RWPE2 (cell line): ENCODE measurements at places on chromosomes 1 and 21.

GRCh38 chr1:111320066-111320879 lies 29.6 kb downstream of the CHIA start:
- no peak for DNase-seq

- DNase-seq, result no peak
Observed at GRCh38 chr1:244087611-244088010, 36.5 kb downstream of the ZBTB18 start.

DNA sequence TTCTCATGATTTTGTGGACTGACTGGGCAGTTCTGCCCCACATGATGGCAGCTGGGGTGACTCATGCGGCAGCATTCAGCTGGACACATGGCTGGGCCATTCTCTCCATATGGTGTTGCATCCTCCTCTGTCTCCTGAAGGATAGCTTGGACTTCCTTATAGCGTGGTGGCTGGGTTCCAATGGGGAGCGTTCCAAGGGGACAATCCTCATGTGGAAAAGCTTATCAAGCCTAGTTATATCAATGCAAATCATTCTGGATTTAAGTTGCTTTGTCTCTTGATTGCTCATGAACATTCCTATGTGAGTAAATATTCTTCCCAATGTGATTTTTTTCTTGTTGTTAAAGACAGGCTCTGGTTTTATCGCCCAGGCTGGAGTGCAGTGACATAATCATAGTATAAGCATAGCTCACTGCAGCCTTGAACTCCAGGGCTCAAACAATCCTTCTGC lies 13.2 kb upstream of the SLC2A1 start:
- no peak for DNase-seq

GRCh38 chr1:44678626-44679025 lies 4.1 kb downstream of the ARMH1 start:
- no peak for DNase-seq

DNA sequence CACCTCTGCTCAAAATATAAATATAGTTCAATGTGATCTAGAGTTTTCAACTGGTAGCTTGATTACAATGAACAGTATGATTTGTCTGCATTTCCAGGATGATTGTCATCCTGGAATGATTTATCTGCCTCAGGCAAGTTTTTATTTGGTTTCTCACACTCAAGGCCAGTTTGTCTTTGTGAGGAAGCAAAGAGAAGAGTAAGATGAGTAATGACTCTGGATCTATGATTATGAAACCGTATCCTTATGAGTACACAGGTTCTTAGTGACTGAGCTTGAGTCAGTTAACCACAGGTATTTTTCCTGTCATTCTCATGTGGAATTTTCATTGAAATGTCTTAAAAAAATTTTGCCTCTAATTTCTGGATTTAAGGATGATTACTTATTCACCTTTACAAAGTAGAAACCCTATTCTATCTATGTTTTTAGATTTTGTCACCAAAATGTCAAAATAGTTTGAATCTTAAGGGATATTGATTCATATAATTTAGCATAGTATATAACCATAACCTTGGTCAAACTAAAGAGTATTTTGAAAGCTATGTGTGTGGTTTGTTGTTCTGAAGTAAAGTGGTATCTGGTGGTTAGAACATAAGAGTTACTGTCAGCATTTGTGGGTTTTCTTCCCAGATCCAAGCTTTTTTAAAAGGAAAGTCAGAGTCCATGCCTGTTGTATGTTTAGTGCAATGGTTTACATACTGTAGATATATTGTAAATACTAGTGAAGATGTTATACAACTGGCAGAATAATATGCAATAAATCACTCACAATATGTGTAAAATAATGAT lies 145.0 kb downstream of the RASAL2 start:
- no peak for DNase-seq

DNA sequence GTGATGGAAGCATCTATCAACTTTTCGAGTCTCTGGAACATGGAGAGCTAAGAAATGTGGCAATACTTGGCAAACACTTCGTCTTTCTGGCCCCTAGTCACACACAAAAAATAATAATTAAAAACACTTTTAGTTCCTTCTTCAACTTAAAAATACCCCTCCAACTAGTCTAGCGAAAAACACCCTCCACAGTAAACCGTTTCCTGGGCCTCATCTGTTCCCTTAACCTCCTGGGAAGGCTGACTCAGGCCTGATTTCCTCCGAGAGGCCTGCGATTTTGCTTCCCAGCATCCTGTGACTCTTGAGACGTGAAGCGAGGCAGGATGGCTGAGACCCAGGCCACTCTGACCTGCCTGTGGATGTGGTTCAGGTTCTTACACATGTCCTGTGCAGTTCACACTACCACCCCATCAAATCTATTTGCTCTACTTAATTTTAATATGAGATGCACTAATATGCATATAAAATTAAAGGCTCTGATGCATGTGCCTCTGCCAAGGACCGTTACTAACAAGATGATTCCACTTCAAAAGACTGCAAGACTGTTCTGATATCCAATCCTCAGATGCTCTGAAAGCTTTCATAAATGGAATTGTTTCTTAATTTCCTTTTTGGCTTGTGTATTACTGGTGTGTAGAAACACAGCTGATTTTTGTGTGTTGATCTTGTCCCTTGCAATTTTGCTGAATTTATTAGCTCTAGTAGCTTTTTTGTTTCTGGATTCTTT lies 3.5 kb downstream of the NAV1 start:
- no peak for DNase-seq

DNA sequence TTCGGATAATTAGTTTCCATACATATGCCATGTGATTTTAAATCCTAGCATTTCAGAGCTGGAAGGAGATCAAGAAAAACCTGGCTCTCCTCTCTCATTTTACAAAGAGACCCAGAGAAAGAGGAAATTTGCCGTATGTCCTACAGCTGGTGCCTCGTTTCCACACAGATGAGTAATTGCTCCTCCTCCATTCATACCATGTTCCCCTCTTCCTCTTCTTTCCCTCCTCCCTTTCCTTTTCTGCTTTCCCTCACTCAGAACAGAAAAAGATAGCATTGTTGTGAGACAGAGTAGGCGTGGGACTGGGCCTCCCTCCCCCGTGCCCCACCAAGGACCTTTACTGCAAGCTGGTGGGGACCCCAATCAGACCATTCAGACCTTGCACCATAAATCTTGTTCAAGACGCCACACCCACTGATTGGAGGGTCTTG lies 13.7 kb upstream of the SLC44A3 start:
- no peak for DNase-seq

- peak; percentile 73 for DNase-seq
Observed at GRCh38 chr1:225919906-225920305, 4.1 kb downstream of the PYCR2 start.

DNA sequence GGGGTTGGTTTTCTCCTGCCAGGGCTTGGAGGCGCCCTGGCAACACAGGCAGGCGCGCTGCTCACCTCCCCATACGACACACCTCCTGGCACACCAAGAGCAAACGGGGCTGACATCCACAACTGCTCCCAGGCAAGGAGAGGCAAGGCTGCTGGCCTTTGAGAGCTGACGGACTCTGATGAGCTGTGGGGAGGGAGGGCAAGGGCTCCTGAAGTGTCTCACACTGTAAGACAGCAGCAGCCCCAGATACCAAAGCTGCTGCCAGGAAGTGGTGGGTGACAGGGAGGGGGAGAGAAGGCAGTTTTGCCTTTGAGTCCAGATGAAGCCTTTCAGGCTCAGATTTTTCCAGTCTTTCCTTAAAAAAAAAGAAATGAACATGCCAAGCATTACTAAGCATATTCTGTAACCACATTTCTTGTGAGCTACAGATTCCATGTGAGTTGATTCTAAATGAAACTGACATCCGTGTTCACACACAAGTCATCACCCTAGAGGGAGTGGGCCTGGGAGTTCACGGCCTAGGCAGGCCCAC lies 24.3 kb downstream of the PGBD5 start:
- no peak for DNase-seq

GRCh38 chr1:13435458-13435857 lies 25.2 kb downstream of the PRAMEF20 start:
- no peak for DNase-seq

GRCh38 chr21:44456214-44456914 lies 1.1 kb downstream of the LRRC3 start:
- DNase-seq, result peak; percentile 53

DNA sequence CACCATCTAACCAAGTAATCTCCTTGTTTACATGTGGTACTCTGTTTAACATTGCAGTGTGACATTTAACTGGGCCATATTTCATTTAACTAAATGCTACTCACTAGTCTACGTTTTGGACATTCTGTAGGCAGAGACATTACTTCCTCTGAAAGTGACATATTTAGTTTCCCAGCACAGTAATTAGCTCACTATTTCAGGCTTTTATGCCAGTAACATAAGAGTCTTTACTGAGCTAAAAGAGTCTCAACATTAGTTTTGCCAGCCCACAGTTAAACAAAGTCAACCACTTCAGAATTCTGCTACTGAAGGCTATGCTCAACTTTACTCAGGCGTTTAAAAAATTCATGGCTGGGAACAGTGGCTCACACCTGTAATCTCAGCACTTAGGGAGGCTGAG lies 2.6 kb upstream of the TNFRSF9 start:
- DNase-seq, result no peak

DNA sequence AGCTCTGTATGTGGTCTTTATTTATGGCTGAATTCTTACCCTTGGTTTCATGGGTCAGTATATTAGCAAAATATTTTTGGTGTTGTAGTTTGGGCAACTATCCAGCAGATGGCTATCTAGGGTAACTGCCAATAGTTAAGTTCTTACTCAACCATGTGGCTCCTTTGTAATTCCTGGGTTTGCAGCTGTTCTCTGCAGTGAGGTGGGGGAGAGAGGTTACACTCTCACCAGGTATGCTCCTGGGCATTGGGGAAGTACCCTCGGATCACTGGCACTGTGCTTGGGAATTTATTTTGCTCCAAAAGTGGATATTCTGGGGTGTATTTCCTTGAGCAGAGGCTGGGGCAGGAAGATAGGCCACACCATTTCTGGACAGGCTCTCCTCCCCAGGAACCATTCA lies 436.7 kb upstream of the TMPRSS15 start:
- DNase-seq, result no peak

DNA sequence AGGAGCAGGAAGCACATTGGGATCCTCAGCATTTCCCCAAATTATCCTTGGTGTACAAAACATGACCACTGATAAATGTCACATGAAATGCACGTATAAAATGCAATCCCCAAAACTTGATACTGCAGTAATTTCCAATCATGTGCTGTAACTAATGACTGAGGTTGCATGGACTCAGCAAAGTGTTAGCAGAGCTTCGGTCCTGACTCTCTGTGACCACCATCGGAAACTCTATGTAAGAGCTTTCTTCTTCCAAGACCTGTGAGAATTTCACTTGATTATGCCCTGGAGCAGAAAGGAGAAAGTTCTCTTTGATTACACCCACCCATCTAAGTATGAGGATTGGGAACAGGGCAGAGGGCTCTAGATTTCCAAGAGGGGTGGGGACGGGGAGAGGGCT lies 908 bp downstream of the CD53 start:
- no peak for DNase-seq

GRCh38 chr1:9823943-9824701 lies at the start of gene CLSTN1:
CLSTN1 (minus strand) TSS chr1:9823965; CDS start chr1:9823733, 232 bp downstream.
- peak; percentile 91 for DNase-seq

DNA sequence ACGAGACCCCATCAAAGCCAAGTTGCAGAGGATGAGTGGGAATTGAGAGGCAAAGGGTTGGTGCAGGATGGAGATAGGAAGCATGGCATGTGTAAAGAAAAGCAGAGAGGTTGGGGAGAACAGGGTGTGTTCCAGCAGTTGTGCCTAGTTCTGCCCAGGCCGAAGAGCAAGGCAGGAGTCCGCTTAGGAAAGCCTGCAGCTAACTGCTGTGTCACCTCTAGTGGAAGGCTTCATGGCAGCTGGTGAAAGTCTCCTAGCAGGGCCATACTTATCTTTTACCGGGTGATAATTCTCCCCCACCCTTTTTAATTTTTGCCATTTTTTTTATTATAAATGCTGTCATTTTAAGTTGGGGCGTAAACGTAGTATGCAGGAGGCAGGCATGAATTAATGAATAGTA lies 93.6 kb downstream of the NFIA start:
- no peak for DNase-seq

DNA sequence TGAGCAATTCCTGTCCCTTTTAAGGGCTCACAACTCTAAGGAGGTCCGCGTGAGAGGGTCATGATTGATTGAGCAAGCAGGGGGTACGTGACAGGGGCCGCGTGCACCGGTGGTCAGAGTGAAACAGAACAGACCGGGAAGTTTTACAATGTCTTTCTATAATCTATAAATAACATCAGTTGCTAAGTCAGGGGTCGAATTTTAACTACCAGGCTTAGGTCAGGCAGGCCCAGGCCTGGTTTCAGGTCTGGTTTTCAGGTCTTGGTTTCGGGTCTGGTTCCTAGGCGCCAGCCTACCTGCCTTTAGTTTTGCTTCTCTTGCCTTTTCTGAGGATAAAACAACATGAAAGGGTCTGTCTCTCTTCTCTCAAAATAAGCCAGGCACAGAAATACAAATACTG lies 476.0 kb upstream of the CAMK1G start:
- DNase-seq, result no peak

- no peak for DNase-seq
Observed at GRCh38 chr21:45923146-45923545, 58.4 kb upstream of the COL6A1 start.

DNA sequence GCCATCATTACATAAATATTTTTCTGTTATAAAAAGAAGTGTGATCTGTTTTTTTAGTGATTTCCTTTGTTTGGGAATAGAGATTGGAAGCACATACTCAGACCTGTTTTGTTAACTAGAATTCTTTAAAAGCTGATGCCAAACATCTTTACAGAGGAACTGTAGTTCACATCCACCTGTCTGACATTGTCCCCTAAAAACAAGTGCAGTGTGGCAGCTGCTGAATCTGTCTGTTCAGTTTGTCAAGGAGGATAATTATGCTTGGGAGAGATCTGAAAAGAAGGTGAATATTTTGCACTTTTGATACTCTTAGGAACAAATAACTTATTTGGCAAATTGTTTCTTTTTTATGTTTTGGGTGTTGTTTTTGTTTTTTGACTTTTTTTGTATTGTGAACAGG lies 13.6 kb downstream of the AGMAT start:
- DNase-seq, result no peak

DNA sequence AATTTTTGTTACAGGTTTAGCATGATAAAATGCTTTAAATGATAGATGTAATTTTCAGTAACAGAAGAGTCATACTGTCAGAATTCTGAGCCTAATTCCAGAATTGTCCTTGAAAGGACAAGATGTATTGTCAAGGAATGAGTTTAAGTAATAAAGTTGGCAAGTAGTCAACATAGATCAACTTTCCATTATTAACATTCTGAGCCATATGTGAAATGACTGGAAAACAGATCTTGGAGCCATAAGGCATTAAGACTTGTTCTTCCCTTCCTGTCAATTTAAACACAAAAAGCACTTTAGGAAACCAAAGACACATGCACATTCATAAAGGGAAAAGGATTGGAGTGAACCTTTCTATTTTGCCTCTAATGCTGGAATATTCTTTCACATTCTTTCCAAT lies 107.0 kb downstream of the ODF2L start:
- no peak for DNase-seq

- no peak for DNase-seq
Observed at GRCh38 chr1:164618202-164618564, 59.2 kb downstream of the PBX1 start.

GRCh38 chr1:55375617-55376258 lies 160.6 kb upstream of the USP24 start:
- no peak for DNase-seq
